Fibroblast of skin of scalp (primary cell): ENCODE measurements at places on chromosomes 1 and 21.
A peak's percentile ranks its signal among the peaks of the same experiment; 100 is the strongest.

- DNase-seq, result peak; percentile 68
These were observed 944.5 kb downstream of the KCNT2 start for GRCh38 chr1:195663549-195664280.

GRCh38 chr1:215166886-215167285 lies 84.3 kb downstream of the KCNK2 start:
- no peak for DNase-seq

DNA sequence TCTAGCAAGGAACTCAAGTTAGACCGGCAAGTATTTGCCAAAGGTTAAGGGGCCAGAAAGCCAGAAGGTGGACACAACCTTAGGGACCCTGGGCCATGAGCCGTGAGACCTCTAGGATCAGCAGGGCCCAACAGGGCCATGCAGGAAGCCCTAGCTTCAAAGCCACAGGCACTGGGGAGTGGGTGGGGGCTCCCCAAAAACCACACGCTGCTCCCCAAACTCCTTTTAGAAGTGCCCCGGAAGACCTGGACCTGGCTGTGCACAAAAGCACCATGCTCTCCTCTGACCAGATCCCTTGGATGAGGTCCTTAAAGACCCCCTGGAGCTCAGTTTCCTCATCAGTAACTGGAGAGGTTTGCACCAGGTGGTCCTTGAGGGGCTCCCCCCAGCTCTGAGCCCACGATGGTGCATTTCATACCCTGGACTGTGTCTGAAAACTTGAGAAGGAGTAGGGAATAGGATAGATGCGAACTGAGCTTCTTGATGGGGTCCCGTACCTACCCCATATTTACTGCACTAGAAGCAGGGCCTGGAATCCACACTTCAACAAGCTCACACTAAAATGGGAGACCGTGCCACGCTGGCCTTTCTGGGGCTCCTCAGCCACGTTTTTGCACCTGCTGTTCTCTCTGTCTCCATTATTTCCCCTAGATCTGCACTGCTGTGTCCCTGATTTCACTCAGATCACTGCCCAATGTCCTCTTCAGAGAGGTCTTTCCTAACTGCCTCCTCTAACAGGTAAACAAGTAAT lies 40.6 kb upstream of the LBR start:
- DNase-seq, result no peak

DNA sequence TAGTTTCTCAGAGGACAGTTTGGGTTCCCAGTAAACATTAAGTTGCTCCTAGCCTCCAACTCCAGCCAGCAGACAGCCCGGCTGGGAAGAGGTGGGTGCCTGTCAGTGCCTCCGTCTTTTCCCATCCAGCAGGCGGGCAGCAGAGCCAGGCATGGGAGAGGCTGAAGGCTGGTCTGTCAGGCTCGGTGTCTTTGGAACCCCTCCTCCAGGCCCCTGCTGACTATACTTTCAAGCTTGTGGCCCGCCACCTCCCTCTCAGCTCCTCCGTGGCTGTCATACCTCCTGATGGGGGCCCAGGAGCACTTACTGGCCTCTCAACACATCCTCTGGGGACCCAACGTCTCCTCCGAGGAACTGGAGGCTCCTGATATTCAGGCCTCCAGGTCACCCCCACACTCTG lies 140.9 kb downstream of the ACTL8 start:
- DNase-seq, result no peak

DNA sequence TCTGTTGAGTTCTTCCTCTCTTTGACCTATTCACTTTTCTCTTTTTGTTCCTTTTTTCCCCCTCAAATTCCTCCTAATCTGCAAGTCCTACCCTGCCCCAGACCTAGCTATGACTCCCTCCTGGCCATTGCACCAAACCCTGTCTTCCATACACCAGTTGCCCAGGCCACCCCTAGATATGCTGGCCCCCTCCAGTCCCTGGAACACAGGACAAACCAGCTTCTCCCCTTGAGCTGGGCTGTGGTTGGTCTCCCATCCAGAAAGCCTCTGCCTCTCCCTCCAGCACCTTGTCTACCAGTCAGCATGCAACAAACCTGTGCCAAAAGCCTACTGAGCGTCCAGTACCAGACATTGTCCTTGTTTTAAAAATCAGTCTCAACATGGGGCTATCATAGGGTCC lies 59.4 kb downstream of the ELK4 start:
- no peak for DNase-seq

- peak; percentile 19 for DNase-seq
These were observed 5.3 kb downstream of the LUZP1 start for GRCh38 chr1:23163395-23163794.

DNA sequence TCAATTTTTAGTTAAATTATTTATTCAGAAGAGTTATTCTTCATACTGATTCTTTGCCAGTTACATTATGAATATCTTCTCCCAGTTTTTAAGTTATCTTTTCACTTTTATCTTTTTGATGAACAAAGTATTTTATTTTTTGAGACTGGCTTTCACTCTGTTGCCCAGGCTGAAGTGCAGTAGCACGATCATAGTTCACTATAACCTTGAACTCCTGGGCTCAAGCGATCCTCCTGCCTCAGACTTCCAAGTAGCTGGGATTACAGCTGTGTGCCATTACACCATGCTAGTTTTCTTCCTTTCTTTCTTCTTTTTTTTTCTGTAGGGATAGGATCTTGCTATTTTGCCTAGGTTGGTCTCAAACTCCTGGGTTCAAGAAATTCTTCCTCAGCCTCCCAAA lies 3.5 kb downstream of the GORAB start:
- DNase-seq, result no peak

- DNase-seq, result peak; percentile 36
These were observed 920 bp downstream of the MTR start for GRCh38 chr1:236795757-236796667.

GRCh38 chr21:45129189-45129923 lies 55.0 kb downstream of the ADARB1 start:
- DNase-seq, result peak; percentile 77

DNA sequence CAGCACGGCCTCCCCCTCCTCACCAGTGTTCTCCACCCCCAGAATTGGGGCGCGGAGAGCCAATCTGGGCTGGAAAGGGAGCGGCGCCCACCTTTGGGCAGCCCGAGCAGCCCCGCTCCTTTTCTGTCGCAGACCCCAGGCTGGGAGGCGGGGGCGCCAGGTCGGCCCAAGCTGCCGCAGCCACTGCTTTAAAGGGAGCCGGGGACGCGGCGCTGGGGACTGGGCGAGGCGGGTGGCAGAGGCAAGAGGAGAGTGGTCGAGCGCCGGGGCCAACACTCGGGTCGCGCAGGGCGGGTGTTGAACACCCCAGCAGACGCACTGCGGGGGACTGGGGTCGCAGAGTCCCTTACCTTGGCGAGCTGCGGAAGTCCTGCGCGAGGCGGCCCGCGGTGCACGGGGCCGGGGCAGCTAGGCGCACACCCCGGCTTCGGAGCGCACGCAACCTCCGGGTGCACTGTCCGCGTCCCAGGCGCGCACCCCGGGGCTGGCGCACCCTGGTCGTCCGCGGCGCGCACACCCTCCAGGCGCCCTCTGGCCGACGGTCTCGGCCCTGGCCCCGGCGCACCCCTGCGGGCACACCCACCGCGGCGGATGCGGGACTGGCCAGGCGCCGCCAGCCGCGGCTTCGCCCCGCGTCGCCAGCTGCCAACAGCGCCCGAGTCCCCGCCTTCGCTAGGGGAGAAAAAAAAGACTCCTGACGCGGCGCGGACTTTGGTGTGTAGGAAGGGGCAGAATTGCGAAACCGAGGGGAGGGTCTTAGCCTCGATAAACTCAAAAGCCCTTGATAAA lies at the start of gene KANK4:
Gene KANK4, minus strand, starts transcription at position 679 of the 789 bp plus-strand sequence. CDS start 37,870 bp downstream, outside the sequence.
- no peak for DNase-seq

- DNase-seq, result peak; percentile 44
These were observed 6.6 kb downstream of the HEYL start for GRCh38 chr1:39632682-39633417.

DNA sequence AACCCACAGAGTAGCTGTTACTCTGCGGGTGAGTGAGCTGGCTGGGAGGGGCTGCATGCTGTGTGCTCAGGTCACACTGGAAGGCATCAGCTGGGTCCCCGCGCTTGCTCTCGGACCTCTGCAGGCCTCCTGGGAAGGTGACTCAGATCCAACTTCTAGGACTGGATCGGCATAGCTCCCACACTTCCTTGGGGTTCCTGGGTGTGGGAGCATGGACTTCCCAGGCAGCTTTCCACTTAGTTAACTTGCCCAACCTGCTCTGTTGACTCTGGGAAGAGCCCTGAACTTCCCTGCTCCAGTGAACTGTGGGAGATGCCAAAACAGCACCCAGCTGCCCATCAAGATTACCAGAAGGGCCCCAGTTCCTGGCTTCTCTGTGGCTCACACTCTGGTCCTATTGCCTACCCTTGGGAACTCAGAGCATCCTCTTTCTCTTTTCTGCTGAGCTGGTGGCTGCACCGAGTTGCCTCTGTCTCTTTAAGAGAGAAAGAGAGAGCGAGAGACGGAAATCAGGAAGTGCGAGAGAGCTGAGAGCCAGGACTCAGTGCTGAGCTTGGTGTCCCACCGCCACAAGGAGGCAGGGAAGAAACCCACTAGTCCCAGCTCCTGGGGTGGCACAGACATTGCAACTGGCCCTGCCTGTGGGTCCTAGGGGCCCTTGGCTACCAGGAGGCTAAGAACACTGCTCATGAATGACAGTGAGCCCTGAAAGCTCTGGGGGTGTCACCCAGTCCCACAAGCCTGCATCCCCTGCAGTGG lies at the start of gene IKBKE:
Gene IKBKE, plus strand, starts transcription at position 544 of the 759 bp plus-strand sequence. CDS start 2,752 bp downstream, outside the sequence.
- peak; percentile 81 for DNase-seq

DNA sequence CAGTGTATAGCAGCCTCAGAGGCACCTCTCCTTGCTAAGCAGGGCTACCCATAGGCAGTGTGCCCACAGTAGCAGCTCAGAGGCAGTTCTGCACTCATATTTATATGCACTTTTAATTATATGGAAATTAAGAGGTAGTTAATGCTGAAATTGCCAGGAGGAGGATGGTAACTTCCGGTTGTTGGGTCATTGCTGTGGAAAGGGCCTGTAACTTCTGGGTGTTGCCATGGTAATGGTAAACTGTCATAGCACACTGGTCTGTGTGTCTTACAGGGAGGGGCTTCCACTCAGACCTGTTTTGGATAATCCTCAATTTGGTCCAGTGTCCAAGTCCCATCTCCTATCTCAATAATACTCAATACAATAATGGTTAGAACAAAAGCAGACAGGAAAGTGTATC lies 7.6 kb downstream of the CFH start:
- no peak for DNase-seq

DNA sequence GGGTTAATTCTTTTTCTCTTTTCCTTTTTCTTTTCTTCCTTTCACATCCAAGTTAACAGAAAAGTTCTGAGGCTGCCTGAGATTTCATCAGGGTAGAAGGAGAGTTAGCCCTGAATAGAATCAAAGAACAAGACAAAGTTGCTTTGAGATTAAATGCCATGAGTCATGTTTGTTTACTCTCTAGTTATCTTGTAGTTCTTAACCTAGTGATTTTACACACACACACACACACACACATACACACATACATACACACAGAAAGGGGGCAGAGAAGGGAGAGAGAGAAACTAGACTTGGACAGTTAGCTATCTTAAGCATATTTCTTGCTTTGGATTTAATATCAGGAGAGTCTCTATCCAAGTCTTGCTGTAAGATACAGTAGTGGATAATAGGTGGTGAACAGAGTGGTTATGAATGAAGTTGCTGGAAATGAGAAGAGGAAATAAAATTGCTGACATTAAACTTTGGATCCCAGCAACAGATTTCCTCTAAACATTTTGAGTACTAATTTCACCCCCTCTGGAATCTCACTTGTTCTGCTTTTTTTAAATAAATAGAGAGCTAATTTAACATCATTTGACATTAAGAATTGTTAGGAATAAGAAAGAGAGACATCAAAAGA lies 19.9 kb downstream of the PLA2G4A start:
- no peak for DNase-seq

GRCh38 chr1:27549807-27550408 lies 54.0 kb downstream of the AHDC1 start:
- DNase-seq, result no peak

- peak; percentile 76 for DNase-seq
These were observed 179.8 kb downstream of the ST6GALNAC3 start for GRCh38 chr1:76254104-76255030.

- DNase-seq, result no peak
These were observed 249.7 kb downstream of the RHOU start for GRCh38 chr1:228984646-228985631.

DNA sequence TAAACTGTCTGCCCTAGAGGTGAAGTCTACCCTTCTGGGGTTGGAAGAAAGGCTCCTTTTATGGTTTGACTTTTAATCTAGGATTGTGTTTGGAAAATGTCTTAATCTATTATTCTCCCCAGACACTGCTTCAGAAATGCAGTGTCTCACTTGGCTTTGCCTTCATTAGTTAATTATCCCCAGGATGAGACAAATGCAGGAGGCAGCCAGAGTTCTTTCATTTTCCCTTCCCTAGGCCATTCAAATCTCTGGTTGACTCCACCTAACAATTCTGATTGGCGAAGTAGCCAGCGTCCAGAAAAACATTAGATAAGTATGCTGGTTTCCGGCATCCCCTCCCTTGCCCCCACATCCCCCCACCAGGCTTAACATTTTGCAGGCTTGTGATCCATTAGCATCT lies 325.8 kb upstream of the PBX1 start:
- DNase-seq, result no peak

- no peak for DNase-seq
These were observed 5.9 kb downstream of the ITLN1 start for GRCh38 chr1:160879056-160879455.
